ENCODE measurements at places on chromosomes 6 and 20.

DNA sequence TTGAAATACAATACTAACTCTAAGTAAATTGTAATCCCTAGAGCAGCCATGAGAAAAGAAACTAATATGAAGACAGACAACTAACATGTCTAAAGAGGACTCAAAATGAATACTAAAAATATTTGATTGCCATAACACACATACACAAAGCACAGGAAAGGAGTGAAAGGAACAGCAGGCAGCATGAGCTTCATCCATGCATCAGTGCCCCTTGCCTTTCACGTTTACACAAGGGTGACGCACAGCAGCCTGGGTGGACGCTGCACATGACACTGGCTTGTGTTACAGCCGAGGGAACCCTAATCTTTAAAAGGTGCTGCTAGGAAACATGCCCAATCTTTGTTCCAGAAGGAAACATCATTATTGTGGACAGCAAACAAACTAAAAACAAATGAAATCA, 123.5 kb downstream of the MAN1A1 start:
- DNase-seq, result no peak

DNA sequence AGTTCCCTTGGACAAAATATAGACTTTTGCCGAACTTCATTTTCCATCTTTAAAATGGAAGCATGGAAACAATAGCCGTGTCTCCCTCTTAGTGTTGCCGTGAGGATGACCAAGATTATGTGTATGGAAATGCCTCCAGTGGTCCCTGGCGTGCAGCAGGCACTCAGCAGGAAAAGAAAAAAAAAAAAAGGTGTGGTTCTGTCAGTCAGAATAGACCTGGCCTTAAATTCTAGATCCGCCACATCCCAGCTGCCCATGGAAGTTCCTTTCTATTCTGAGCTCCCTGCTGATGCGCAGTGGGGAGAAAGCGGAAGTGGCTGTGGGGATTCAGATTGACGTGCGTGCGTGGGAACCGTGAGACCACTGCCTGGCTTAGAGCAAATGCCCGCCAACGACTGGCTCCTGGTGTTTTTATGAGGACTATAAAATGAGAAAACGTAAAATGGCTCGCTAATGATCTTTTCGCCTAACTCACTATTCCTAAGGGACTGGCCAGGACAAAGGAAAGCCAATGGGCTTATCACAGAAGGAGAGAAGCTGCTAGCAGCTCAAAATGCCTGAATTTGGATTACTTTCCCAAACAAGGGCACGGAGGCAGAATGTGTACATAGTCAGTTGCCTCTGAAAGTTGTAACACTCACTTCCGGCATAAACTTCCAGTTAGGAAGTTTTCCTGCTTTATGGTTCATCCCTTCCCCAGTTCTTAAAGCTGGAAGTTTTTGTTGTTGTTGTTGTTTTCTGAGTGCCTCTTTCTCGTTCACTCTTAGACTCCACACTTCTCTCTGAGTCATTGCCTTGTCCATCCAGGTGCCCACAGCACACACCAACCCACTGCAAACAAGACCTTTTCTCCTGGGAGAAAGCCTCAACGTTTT, 11.4 kb upstream of the PDE10A start:
- DNase-seq, result no peak

GRCh38 chr6:165049362-165049761, 260.0 kb downstream of the C6orf118 start:
- no peak for DNase-seq

GRCh38 chr6:54193560-54193959, 82.3 kb downstream of the MLIP start:
- no peak for DNase-seq

DNA sequence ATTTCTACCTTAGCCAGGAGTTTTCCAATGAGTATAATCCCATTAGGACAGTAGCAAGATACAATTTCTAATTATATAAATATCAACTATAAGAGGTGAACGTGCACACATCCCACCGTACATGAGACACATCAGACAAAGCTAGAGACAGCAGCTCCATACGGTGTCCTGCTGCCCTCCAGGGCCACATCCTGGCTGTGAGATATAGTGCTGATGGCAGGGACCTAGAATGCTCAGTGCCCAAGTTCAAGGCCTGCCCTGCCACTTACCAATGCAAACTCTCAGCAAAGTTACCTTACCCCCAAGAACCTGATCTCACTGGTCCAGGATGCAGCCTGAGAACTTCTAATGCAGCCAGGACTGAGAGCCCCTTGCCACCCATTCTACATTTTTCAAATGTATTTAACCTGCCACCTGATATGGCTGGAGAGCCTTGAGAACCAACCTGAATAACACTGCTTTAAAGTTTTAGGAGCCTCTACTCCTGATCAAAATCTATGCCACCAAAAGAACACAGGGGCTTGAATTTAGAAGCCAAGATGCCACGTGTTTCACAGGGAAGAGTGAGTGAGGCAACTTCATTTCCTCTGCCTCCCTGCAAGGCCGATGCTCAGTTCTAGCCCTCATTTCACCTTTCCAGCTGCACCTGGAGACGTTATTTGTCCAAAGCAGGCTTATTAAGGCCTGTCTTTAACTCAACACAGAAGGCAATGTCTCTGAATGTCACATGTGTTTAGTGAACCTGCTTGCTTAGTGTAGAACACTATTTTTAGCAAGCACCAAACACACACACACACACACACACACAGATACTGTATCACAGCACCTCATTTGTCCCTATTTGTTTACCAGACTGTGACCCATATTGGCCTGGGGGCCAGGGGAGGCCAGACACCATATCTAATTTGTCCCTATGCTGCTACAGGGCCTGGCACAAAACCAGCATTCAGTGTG, 6.1 kb downstream of the NFATC2 start:
- DNase-seq, result no peak

DNA sequence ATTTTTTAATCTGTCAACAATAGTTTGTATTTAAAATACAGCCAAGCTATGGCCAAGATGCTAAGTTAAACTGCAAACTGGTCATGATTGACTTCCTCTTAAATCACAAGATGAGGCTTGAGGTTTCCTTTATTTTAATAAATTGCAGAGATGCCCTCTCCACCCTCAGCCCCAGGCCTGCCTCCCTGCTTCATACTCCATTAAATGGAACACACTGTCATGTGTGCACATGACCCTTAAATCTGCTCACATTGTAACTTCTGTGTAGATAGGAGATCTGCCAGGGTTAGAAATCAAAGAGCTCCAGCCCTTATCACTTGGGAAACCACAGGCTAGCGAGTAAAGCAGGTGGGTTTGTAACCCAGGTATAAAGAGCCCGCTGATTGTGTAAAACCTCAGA, 20.8 kb downstream of the DUSP22 start:
- no peak for DNase-seq

DNA sequence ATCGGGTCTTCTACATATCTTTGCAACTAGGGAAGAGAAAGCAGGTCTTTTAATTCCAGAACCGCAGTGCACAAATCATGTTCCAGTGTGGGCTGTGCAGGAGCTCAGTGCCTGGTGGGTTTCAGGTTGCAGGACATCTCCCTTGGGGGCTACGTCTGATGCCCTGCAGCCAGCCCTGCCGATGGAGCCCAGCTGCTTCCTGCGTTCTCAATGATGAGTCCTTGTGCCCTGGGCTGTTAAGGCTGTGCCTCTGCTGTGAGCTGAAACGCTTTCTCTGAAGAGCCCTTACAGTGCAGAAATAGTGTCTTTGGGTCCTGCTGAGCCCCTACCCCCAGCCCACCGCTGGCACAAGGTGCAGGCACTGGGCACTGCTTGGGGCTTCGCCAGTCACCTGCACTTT, 192.9 kb downstream of the SYNDIG1 start:
- no peak for DNase-seq

- DNase-seq, result no peak
Measured at GRCh38 chr6:90250405-90250804, 46.2 kb downstream of the BACH2 start.

DNA sequence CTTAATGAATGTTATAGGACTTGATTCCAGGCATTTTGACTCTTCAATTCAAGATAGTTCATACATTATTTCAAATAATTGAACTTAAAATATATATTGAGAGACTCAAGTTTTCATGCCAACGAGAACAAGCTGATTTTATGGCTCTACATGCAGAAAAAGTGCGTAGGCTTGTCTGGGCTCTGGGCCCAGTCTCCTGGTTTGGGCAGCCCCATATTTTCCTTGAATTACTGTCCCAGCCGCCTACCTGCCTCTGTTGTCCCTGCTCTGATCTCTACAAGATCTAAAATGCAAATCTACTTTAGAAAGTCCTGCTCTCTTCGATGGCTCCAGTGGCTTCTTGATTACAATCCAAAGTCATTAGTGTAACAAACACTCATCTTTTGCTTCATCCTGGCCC, 537.4 kb upstream of the CHD6 start:
- no peak for DNase-seq

DNA sequence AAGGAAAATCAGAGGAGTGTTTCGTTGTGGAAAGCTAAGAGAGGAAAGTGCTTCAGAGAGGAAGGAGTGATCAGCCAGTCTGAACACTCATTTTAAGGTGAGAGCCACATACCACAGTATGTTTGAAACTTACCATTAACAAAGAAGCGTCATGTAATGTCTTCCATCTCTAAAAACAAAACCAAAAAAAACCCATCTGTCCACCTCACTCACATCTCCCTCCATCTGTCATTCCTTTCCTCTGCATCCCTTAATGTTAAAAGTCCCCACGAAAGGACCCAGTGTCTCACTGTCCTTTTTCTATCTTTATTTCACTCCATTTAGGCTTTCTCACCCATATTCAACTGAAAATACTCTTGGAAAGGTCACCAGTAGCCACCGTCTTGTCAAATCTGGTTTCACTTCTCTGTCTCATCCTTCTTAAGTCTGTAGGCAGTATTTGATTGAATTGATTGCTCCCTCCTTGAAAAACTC, 59.4 kb upstream of the GNRH2 start:
- no peak for DNase-seq

GRCh38 chr6:154891901-154892300, 103.2 kb upstream of the TIAM2 start:
- no peak for DNase-seq

- no peak for DNase-seq
Measured at GRCh38 chr6:159691133-159691962, 1.7 kb downstream of the SOD2 start.

- no peak for DNase-seq
Measured at GRCh38 chr6:143761074-143761473, 82.1 kb upstream of the LTV1 start.

DNA sequence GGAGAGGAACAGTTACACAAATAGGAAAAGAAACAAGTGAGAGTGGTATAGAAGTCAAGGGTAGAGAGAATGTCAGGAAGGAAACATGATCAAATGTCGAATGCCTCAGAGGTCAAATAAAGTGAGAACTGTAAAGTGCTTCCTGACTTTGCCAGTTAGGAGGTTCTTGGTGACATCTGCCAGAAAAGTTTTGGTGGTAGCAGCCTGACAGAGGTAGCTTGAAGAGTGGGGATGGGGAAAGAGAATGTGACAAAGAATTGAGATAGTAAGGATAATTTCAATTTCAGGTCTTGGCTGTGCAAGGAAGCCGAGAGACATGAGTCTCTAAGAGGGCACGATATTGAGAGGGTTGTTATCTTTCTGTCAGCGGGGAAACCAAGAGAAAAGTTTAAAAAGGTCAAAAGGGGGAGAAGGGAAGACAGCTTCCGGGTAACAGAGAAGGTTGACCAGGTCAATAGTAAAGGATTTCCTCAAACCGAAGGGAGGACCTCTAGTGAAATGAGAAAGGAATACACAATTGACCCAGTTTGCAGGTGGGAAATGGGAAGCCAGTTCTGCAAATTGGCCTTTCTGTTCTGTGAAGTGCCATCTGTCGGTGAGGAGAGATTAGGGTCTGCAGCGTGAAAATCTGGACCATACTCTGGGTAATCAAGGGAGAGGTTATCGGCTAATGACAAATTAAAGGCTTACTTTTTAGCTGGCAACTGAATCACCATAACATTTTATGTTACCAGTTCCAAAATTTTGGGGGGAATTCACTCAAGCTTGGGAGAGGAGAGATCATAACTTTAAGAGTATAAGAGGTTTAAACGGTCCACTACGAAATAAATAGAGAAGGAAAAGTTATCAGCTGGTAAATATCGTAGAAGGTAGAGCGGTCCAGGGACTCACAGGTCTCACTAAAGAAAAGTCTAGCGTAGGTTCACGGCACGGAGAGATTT, 973 bp upstream of the BRD2 start:
- DNase-seq, result peak; percentile 40

DNA sequence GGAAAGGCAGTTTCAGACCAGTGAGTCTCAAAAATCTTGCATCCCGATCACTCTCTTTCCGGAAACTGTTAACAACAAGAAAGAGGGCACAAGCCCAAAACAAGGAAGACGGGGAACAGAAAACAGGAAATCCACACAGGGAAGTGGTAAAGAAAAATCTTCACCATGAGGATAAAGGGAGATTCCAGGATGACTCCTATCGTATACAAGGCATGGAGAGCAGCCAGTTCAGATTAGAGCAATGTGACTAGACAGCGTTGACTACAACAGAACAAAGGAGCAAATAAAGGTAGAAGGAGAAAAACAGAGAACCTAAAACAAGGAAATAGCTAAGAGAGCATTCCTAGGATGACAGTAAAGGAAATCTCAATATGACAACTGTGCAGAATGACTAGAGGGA, 26.5 kb downstream of the VNN1 start:
- DNase-seq, result no peak

DNA sequence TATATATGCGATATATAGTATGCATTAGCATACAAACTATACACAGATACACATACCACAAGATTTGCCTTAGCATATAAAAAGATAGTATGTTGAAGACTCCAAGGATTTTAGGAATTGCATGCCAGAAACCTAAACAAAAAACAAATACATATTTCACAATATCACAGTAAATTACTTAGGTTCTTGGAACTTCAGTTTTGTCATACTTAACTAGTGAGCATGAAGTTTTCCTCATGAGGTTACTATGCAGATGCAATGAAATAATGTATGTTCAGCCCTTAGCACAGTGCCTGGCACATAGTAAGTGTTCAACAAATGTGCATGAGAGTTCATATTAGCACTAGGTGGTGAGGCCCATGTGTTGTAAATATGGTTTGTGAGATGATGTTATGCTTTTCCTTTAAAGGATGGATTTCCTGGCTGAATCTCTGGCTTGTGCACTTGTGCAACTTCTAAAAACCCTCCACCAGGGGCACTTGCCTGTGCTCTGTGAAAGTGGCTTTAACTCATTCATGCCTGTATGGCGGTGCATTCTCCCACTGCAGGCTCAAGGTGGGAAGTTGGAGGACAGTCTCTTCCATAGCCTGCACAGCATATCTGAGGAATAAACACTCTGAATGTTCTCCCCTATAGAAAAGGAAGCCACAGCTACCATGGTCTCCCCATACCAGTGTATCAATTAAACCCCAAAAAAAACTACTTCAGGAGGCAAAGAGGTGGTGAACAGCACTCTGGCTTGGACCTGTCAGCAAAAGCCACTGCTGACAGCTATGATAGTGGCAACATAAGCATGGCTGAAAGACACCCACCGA, 624.1 kb upstream of the CDH4 start:
- DNase-seq, result no peak

DNA sequence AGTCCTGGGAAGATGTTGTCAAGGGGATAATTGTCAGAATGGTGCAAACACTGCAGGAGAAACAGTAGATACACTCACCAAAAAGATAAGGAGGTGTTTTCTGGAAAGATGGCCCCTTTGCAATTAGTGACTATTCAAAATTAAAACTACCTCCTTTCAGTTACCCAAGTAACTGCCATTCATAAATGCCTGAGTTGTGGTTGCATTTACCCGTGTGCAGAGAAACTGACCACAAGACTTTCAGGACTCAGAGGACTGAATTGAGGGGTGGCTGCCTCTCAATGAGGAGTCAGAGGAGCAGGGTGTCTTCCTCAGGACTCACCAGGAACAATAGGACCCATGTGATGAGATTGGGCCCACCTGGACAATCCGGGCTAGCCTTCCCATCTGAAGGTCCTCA, 39.0 kb downstream of the GCM1 start:
- DNase-seq, result no peak

GRCh38 chr6:84764332-84765049, at the start of gene TBX18:
Gene TBX18, minus strand, starts transcription at chr6:84764598. Its CDS starts 417 bp downstream, at chr6:84764181.
- no peak for DNase-seq
